D721Med (cell line): ENCODE measurements at places on chromosomes 7 and 10.

DNA sequence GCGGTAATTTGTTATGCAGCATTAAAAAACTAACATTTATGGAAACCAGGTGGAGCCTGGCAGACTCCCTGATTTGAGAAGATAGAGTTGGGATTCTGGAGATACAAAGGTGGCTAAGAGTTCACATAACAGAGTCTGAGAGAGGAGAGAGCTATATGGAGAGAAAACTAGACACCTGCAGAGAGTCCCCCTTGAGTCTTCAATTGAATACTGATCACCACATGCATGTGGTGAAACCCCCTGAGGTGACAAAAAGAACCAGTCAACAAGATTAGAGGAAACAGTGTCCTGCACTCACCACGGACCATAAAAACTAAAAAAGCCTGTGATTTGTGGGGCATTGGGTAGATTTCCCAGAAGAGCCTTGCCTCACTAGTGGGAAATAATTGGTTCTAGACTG is 10.1 kb downstream of the GIMAP2 start:
- no peak for DNase-seq

GRCh38 chr10:2619472-2619871 is 447.9 kb upstream of the PFKP start:
- DNase-seq, result no peak

- no peak for DNase-seq
Observed at GRCh38 chr7:41977151-41977651, 259.8 kb downstream of the GLI3 start.

- no peak for DNase-seq
Observed at GRCh38 chr7:44258865-44259546, 58.2 kb downstream of the YKT6 start.

DNA sequence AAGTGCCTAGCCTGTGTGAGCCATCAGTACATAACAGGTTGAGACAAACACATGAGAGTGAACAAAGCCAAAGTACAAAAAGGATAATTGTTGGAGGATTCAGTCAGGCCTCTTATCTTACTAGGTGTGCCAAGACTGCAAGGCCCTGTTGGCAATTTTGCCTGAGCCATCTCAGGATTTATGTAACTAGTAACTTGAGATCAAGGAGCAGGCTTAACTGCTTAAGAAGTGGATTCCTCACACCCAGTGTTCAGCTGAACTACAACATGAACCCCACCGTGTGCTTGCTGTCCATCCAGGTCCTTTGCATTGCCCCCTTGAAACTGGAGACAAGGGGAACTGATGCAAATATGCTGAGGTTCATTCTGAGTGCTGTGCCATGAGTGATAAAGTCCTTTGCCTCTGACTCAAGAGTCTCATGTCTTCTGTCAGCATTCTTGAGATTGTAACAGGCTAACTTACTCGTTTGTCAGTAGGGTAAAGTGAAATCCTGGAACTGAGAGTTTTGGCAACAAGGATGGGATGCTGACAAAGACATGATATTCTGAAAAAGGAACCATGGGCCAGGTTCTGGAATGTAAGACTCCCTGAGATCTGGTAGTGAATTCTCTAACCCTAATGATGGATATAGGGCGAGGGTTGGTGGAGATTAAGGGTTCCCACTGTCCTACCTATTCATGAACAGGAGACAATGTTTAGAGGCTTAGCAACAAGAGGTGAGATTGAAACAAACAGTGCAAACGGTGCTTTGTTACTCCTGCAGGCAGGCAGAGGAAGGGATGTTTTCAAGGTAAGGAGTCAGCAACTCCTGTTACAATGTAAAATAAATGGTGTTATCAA is 44.1 kb upstream of the GATAD1 start:
- DNase-seq, result no peak

DNA sequence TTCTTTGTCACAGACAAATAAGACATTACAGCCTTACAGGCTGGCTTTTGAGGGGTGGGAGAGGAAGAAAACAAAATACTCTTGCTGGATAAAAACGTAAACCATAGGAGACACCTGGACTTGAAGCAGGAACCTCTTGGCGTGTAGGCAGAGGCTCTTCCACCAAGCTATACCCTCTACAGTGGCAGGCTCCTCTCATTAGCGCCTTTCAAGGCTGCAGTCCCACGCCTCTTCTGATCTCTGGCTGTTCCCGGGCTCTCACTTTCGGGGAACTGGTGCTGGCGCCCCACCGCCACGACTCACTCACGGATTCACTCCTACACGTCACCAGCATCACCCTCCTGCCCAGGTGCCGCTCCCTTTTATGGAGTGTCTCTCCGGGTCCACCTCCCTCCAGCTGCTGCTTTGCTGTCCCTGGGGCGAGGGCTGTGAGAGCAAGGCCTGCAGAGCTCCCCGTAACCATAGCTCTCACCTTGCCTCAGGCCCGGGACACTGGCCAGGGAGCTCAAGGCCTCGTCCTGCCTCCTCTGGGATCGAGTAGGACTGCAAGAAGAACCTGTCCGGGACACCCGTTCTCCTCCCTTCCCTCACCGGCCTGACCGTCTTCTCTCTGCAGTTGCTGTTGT is 62.6 kb downstream of the ZNF777 start:
- DNase-seq, result no peak

DNA sequence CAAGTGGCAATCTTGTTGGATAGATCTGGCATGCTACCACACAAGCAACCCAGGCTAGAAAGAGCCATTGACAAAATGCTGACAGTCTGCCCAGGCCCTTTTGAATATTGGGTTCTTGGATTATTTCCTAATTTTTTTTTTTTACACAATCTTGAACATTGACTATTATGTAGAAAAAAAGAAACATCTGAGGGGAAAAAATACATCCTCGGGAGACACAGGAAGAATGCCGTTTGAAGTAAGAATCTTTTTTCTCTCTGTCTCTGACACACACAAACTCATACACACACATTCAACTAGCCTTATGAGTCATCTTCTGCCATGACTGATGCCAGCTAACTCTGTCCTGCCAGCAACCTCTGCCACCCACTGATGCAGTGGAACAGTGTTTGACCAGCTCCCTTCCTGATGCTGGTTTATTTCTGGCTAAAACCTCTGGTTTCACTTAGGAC is 47.2 kb downstream of the SORBS1 start:
- DNase-seq, result no peak

DNA sequence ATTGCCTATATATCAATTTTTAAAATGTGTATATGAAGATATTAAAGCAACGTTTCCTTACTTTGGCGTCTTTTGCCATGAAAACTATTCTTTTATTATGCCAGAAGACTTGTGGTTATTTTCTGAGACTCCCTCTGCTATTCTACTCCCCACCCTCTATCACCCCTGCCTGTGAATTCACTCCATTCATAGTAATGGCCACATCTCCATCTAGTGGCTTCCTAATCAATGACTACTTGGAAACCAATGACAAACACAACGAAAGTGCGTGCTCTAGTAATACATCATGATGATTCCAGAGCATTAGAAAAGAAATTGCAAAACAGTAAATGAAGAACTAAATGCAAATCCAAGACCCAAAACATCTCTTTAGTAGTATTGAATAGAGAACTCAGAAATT is 186.7 kb upstream of the HGF start:
- no peak for DNase-seq

DNA sequence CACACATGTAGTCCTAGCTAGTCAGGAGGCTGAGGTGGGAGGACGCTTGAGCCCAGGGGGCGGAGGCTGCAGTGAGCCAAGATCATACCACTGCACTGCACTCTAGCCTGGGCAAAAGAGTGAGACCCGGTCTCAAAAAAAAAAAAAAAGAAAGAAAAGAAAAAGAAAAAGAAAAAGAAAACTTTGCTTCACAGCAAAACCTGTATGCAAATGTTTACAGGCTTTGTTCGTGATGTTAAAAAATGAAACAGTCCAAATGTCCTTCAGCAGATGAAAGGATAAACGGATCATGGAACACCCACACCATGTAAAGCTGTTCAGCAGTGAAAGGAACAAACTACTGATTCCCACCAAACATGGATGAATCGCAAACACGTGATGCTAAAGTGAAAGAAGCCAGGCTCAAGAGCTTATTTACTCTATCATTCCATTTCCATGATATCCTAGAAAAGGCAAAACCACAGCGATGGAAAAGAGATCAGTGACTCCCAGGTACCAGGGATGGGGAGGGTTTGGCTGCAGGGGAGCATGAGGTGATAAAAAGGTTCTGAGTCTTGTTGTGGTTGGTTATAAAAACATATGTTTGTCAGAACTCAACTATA is 15.1 kb downstream of the LRRC20 start:
- DNase-seq, result no peak

DNA sequence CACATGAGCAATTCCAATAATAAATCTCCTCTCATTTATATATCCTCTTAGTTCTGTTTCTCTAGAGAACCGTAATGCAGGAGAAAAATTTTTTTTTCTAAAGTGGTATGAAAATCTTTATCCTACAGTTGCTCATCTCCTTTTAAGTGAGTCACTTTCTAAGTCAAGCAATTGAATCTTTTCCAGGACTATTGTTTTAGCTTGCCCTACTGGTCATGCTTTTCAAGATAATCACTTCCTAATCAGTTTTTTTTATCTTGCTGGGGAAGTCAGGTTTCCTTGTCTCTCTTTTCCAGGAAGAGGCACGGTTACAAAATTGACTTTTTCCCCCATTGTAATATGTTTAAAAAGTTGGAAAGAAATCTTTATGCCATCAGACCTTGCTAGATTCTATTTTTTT is 44.0 kb downstream of the INPP5F start:
- DNase-seq, result no peak

DNA sequence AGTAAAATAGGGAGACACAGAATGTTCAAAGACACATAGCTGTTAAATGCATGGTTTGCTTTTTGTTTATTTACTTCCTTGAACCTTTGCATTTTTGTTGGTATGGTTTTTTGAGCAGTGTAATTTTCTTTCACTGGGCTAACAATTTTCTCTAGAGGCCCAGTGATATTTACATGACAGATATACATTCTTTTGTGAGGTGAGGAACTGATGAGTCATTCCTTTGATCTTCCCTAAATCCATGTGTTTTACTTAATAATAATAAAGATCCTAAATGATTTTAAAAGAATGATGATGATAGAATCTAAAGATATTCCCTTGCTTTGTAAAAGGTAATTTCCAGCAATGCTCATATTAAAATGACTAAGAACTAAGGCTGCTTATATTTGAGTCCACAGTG is 188.5 kb upstream of the ANK3 start:
- no peak for DNase-seq

GRCh38 chr7:122298131-122298530 is 6.4 kb downstream of the FEZF1 start:
- DNase-seq, result no peak

DNA sequence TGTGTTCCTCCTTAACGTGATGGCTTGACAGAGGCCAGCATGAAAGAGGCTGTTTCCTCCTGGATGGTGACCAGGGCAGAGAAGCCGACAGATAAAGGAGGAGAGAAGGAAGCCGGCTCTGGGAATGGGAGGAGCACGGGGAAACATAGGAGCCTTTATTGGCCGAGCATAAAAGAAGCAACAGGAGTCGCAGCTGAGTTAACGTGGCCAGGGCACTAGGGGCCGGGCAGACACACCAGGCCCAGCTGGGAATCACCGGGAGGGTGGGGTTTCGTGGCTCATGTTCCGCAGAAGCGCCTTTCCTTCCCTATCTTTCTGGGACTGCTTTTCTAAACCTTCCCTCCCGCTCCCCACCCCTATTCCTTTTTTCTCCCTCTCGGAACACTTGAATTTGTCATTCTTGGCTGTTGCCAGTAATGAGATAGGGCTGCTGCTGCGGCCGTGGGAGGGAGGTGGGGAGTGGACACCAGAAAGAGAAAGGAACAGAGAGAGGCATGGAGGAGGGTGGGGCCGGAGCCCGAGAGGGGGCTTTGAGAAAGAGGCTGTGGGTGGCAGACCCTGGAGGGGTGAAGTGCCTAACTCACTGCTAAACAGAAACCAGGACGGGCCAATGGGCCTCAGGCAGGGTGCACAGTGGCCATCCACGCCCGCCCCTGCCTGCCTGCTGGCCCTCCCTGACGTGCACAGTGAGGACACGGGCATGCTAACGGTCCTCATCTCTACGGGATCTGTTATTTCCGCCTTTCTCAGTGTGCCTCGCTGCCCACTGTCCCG is 65.2 kb downstream of the COL13A1 start:
- DNase-seq, result no peak

GRCh38 chr7:67620216-67620933 is 623.7 kb downstream of the TYW1 start:
- no peak for DNase-seq

- DNase-seq, result no peak
Observed at GRCh38 chr7:79434098-79434497, 19.4 kb downstream of the MAGI2 start.

GRCh38 chr10:86782701-86783418 is 26.4 kb downstream of the BMPR1A start:
- no peak for DNase-seq

GRCh38 chr7:18903695-18904094 is 213.7 kb downstream of the TWIST1 start:
- no peak for DNase-seq

DNA sequence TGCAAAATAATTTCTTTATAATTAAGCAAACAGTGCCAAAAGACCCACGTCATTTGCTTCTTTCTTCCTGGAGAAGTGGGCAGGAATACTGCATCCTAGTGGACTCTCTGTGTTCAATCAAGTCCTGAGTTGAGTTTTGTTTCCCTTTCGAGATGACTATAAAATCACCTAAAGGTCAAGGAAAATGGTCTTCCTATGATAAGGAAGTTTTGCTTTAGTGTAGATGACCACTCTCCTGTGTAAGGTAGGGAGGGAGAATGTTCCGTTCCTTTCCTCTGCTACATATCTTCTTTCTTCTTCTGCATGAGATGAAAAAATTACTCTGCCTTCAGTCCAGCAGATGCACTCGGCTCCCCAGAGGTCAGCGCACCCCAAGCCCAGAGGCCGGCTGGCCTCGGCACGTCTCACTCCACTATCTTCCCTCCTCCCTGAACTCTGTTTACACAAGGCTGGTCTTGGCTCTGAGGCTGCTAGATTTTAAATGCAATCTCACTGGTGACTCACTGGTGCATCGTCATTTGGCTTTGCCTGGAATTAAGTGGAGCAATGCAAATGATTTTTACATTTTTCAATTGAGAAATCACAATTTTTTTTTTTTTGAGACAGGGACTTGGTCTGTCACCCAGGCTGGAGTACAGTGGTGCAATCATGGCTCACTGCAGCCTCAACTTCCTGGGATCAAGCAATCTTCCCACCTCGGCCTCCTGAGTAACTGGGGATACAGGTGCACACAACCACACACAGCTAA is 18.6 kb upstream of the VDAC2 start:
- DNase-seq, result no peak

- DNase-seq, result no peak
Observed at GRCh38 chr10:89118091-89118490, 89.0 kb downstream of the CH25H start.

DNA sequence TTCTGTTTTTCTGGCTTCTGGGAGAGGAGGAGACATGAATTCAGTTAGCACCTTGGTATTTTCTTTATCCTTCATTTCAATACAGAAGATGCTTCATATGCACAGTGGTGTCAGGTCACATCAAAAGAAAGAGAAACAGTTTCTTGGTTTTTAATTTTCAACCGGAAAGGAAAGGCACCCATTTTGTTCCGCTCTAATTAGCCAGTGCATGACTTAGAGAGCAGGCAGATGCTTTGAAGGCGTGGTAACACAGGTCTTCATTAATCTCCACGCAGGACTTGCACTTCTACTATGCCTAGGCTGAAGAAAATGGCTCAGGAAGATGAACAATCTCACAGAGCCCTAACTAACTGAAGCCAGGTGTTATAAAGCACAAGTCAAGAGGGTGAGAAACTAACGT is 70.4 kb upstream of the ATRNL1 start:
- DNase-seq, result no peak

GRCh38 chr10:47077941-47078340 is 166.7 kb downstream of the PTPN20 start:
- no peak for DNase-seq

- no peak for DNase-seq
Observed at GRCh38 chr7:2903682-2904162, 59.6 kb upstream of the GNA12 start.
